ENCODE measurements at places on chromosomes 4 and X.

DNA sequence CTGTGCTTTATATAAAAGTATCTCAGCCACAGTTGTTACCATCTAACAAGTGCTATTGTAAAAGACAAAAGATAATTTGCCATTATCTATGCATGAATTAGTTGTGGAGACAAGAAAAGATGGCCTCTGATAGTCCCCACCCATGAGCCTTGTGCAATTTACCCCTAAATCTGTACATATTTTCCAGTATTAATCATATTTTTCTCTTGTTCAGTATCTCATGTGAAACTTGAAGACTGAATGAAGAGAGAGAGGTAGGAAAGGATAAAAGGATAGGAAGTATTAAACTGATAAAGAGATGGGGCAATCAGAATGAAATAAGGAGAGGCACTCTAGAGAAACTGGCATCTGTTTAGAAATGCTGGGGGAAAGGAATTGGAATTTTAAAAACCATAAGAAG is 3.7 kb downstream of the MYOZ2 start:
- DNase-seq = no peak

DNA sequence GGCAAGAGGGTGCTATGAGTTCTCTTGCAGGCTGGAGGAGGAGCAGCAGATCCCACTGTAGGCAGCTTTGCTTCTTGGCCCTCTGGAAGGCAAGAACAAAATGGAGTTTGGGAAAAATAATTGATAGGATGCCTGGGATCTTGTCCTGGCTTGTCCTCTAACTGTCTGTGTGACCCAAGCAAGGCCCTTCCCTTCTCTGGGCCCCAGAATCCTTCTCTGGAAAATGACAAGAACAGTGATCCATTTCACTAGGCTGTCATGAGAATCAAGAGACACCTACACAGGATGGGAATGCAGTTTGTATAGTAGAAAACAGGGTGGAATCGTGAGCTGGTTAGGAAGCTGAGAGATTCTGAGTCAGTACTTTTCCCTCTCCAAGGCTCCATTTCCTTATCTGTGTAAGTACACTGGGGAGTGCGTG is 133.3 kb downstream of the PJA1 start:
- DNase-seq = no peak

GRCh38 chrX:40933132-40933705 is 152.0 kb upstream of the USP9X start:
- no peak for DNase-seq

GRCh38 chrX:19373351-19373891 is 29.7 kb downstream of the PDHA1 start:
- DNase-seq = no peak

GRCh38 chrX:253451-254297 is 27.5 kb upstream of the PLCXD1 start:
- no peak for DNase-seq

Measured in cortex of kidney (tissue), 1 donor.